Fibroblast of lung (primary cell): ENCODE measurements at places on chromosomes 3 and 15.

- DNase-seq: no peak
Observed at GRCh38 chr3:45573591-45573990, 21.0 kb upstream of the LIMD1 start.

DNA sequence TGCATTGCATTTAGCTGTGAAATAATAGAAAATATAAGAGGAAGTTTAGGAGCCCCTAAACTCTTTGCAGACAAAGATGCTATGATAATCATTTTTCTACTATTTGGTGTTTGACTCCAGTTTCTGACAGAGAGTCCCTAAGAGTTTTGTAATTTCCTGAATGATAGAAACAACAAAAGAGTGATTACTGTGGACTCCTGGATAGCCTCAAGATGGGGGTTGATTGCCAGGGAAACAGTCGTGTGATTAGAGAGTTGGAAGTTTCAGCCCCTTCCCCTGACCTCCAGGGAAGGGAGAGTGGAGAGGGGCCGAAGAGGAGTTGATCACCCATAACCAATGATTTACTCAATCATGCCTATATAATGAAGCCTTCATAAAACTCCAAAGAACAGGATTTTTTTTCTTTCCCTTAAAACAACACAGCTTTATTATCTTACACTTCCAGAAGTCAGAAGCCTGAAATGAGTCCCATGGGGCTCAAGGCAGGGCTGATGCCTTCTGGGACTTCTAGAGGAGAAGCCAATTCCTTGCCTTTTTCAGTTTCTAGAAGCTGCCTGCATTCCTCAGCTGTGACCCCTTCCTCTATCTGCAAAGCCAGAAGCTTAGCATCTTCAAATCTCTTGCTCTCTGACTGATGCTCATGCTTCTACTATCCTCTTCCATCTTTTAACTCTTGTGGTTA, 292.3 kb upstream of the ZPLD1 start:
- DNase-seq: no peak

- no peak for DNase-seq
Observed at GRCh38 chr15:62886431-62887071, 156.0 kb upstream of the TPM1 start.

DNA sequence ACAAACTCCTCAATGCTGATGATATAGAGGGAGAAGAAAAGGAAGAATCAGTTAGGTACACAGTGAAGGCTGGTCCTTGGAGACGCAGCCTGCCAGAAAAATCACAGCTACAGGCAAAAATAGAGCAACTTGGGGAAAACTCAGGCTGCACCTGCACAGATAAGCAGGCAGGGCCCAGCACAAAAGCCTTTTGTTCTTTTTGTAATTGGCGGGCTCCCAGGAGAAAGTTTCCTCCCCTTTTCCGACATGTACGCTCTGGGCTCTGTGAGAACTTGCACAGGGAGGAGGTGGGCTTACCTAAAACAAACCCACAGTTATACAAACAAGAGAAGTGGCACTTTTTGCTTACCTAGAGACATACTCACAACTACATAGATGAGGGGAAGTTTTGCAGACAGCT, 813.4 kb upstream of the EPHA6 start:
- no peak for DNase-seq

- peak; percentile 67 for DNase-seq
Observed at GRCh38 chr3:38458796-38459498, 5.3 kb downstream of the ACVR2B start.

GRCh38 chr3:39378088-39378487, 5.1 kb upstream of the SLC25A38 start:
- peak; percentile 5 for DNase-seq

GRCh38 chr3:25099666-25100065, 328.4 kb upstream of the RARB start:
- DNase-seq: no peak

DNA sequence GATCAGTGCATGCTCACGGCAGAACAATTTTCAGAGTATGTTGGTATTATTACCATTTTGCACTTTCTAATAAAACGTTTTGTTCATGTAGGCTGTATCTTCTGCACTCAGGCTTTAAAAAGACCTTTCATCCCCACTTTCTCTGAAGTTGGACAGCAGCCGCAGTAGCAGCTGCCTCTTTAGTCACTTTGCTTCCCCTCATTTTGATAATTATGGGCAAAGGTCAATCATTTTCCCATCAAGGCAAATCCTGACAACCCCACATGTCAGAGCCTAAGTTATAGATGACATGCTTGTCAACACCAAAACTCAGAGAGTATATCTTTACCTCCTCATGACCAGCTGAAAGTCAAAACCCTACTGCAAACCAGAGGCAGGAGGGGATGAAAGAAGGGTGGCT, 99.7 kb downstream of the ROBO2 start:
- DNase-seq: no peak

GRCh38 chr3:139454346-139454745, 22.0 kb downstream of the RBP2 start:
- no peak for DNase-seq

DNA sequence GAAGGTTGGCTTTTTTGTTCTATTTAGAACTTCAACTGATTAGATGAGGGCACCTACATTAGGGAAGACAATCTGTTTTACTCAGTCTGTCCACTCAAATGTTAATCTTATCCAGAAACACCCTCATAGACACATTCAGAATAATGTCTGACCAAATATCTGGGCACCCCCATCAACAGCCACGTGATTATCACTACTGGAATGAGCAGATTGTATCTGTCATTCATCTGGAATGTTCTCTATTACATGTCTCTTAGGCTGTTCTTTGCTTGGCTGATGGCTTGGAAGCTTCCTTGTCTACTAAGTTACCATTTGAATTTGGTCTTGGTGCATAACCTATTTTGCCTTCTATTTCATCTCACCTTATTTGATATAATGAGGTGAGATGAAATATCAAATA, 15.7 kb upstream of the LRRC58 start:
- peak; percentile 49 for DNase-seq

GRCh38 chr15:95799286-95800200, 531.0 kb upstream of the NR2F2 start:
- DNase-seq: peak; percentile 92

- DNase-seq: no peak
Observed at GRCh38 chr3:160919942-160920341, 163.9 kb downstream of the PPM1L start.

DNA sequence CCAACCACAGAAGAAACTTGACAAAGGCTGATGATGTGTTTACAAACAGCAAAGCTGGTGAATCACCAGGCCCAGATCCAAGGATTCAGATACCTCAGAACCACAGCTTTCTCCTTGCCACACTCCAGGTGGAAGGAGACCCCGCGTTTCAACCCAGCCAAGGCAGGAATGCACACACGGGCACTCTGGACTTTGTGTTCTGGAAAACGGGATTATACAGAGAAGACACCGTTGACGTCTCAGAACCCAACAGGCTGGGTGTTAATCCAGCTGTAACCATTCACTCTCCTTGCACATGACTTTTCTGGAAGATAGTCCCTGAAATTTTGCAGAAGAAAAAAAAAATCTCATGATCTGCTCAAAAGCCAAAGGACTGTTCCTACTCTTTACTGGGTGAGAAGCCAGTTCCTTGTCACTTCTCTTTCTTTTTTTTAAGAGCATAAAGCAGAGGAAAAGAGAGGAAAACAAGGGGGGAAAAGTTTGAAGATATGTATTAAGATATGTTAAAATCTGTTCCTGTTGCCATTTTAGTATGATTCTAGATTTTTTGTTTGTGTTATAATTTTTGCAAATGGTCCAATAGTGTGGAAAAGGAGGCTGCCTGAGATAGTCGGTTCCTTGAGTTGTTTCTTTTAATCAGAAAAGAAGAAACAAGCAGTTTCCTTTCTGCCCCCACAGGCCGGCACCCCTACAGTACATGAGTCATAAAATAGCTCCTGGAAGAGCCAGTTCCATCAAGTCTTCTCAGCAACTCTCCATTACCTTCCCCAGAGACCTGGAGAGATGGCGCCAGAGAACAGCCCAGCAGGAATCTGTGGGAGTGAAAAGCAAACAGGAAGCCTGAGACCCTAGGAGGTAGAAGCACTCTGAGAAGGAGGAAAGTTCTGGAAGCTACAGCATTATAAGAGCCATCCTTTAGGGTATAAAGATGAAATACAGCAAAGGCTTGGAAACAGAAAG, 73.1 kb downstream of the RORA start:
- peak; percentile 42 for DNase-seq

DNA sequence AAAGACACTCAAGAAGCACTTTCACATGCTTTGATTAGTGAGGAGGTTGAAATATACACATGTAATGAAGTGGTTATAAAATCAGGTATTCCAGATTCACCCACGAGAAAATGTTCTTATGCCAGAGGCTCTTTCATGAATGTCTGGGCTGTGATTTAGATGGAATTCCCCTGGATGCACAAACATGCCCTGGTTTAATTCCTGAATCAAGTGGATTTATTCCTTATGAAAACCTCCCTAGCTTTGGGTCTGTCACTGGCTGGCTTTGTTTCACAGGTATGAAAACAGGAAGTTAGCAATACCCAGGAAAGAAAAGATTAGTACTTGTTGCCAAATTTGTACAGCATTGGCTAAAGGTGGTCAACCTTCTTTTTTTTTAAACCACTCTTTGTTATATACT, 1123.0 kb downstream of the ROBO1 start:
- DNase-seq: no peak

- DNase-seq: no peak
Observed at GRCh38 chr15:93980261-93980911, 251.0 kb upstream of the MCTP2 start.

DNA sequence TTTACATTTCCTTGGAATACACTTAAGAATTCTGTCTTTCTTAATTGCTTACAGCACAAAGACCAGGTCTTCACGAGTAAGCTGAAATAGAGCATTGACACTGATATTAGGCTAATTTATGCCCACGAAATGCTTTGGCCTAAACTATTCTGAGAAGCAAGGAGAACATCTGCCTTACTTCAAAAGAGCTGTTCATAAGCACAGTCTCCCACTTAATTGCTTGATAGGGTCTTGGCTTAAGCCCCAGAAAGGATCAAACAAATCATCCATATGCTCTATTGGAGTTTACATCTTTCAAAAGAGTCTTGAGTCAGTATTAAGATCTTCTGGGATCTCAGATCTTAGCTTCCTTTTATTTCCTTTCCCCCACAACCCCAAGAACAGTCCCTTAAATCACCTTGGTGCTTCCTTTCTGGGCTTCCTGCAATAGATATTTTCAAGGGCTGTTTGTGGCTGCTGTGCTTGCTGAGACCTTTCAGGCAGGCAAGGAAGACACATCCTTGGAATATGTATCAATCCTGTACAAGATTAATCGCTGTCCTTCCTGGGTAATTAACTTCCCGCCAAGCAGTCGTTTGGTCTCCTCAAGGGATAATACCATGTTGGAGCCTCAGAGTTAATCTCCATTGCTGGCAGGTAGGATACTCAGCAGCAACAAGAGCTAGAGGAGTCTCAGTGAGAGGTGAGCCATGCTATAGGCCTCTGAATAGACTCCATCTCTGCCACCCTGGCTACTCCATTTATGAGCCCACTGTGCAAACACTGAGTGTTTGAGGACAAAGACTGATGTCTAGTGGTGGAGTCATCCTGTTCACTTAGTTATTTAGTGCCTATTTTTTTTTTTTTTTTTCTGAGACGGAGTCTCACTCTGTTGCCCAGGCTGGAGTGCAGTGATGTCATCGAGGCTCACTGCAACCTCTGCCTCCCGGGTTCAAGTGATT, 37.1 kb downstream of the TMEM158 start:
- peak; percentile 65 for DNase-seq

DNA sequence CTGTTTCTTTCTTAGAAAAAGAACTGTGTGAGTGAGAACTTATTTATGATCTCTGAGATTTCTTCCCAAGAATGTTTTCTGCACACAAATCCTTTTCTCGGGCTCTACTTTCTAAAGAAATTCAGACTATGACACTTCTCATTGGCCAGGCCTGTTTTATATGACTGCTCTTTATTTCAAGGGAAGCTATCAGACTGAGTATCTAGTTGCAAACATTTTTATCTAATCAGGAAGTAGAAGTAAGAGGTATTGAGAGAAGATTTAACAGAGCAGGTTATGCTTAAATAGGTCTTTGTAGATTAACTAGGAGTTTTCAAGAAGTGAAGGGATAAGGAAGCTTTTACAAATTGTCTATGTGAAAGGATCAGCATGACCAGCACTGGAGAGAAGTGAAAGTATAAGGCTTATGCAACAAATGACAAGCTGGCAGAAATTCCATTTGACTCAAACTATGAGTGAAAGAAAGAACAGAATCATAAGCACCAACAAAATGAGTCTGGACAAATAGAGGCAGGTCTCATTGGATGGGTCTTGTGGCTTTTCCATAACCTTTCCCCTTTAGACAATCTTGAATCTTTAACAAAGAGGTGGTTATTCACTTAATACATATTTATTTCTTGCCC, 71.9 kb upstream of the CHL1 start:
- DNase-seq: no peak

GRCh38 chr3:135759651-135760050, 205.9 kb upstream of the PPP2R3A start:
- DNase-seq: no peak

GRCh38 chr3:67289626-67290025, 291.5 kb downstream of the KBTBD8 start:
- DNase-seq: no peak
